Epithelial cell of alveolus of lung (primary cell): ENCODE measurements at places on chromosomes 7 and 10. TPM values are rescaled to one million over a fixed set of nuclear protein-coding genes. Genes with fewer than 3 reads are reported as not detected.

The DHTKD1 gene
- 15.8 and 17.6 TPM in 2 replicates for total RNA-seq

The PUS7 gene
- 11.3 and 31.4 TPM in 2 replicates for total RNA-seq

The ZNF727 gene
- total RNA-seq, result not detected in 2 replicates

The SLC4A2 gene
- 98.3 and 113 TPM in 2 replicates for total RNA-seq

The VAX1 gene
- total RNA-seq, result not detected in 2 replicates

The PVRIG gene
- total RNA-seq, result not detected in 2 replicates

The HNRNPA2B1 gene
- 129 and 149 TPM in 2 replicates for total RNA-seq

The PRSS37 gene
- not detected in 2 replicates for total RNA-seq
